Bronchus fibroblast of lung (primary cell): ENCODE measurements at places on chromosomes 11 and 22. TPM values are rescaled to one million over a fixed set of nuclear protein-coding genes. Genes with fewer than 3 reads are reported as not detected.

The DEFB131B gene
- total RNA-seq, result not detected in 2 replicates

The OR56A1 gene
- total RNA-seq, result not detected in 2 replicates

The PGA3 gene
- total RNA-seq, result not detected in 2 replicates

The ZNF280B gene
- total RNA-seq, result 0.67 and 1.2 TPM in 2 replicates

The HEPACAM gene
- total RNA-seq, result under 0.01 TPM in 1 of 2 replicates, not detected in the other

The C11orf87 gene
- total RNA-seq, result not detected in 2 replicates

The GTSE1 gene
- 20.2 and 23.5 TPM in 2 replicates for total RNA-seq

The UCP3 gene
- 0.30 and 0.50 TPM in 2 replicates for total RNA-seq

The GAL3ST1 gene
- total RNA-seq, result 0.17 and 0.30 TPM in 2 replicates

The MAPK8IP2 gene
- total RNA-seq, result 0.17 and 0.59 TPM in 2 replicates

The CARD18 gene
- not detected in 2 replicates for total RNA-seq

The H19 gene
- total RNA-seq, result 36.1 and 37.5 TPM in 2 replicates

The MMP1 gene
- 14.6 and 15.0 TPM in 2 replicates for total RNA-seq

The BLID gene
- 0.15 and 1.5 TPM in 2 replicates for total RNA-seq

The LDLRAD3 gene
- total RNA-seq, result 19.0 and 20.7 TPM in 2 replicates

The OR5B21 gene
- not detected in 2 replicates for total RNA-seq

The CYB5R2 gene
- 34.5 and 42.8 TPM in 2 replicates for total RNA-seq

The FZD4 gene
- 1.6 and 2.4 TPM in 2 replicates for total RNA-seq

The DMC1 gene
- total RNA-seq, result 2.2 and 2.4 TPM in 2 replicates

The FIBIN gene
- 8.8 and 12.1 TPM in 2 replicates for total RNA-seq

The TRIM49 gene
- not detected in 2 replicates for total RNA-seq

The RAG1 gene
- total RNA-seq, result 0.30 and 0.50 TPM in 2 replicates

The IFITM10 gene
- under 0.01 TPM in 1 of 2 replicates, not detected in the other for total RNA-seq

The SCUBE1 gene
- 0.17 TPM in 1 of 2 replicates, not detected in the other for total RNA-seq

The PHLDB1 gene
- 51.1 and 51.8 TPM in 2 replicates for total RNA-seq

The RTN4RL2 gene
- total RNA-seq, result 1.3 TPM in 2 replicates

The FOSL1 gene
- total RNA-seq, result 108 and 111 TPM in 2 replicates

The MS4A6A gene
- not detected in 2 replicates for total RNA-seq

The TRIM51 gene
- total RNA-seq, result not detected in 2 replicates

The MUC2 gene
- total RNA-seq, result not detected in 2 replicates

The APOL5 gene
- not detected in 2 replicates for total RNA-seq

The THY1 gene
- total RNA-seq, result 64.8 and 72.6 TPM in 2 replicates

The SRSF8 gene
- total RNA-seq, result 13.7 and 17.0 TPM in 2 replicates

The ARHGAP20 gene
- 0.59 and 1.0 TPM in 2 replicates for total RNA-seq

The MRGPRX3 gene
- not detected in 2 replicates for total RNA-seq

The OR52I2 gene
- total RNA-seq, result not detected in 2 replicates

The UBQLN3 gene
- not detected in 2 replicates for total RNA-seq

The APOBEC3C gene
- 22.4 and 24.5 TPM in 2 replicates for total RNA-seq

The IGF2 gene
- total RNA-seq, result 19.8 and 21.6 TPM in 2 replicates

The ZFPL1 gene
- total RNA-seq, result 77.6 and 78.8 TPM in 2 replicates

The ADAMTS15 gene
- total RNA-seq, result 5.5 TPM in 2 replicates

The MOB2 gene
- total RNA-seq, result 12.4 and 14.4 TPM in 2 replicates

The OTOG gene
- total RNA-seq, result not detected in 2 replicates

The LRRC75B gene
- total RNA-seq, result 7.6 and 9.6 TPM in 2 replicates

The OR52I1 gene
- total RNA-seq, result not detected in 2 replicates

The FGF3 gene
- total RNA-seq, result not detected in 2 replicates

The WBP2NL gene
- total RNA-seq, result not detected in 2 replicates

The ROBO4 gene
- total RNA-seq, result 2.2 and 2.7 TPM in 2 replicates

The TMX2 gene
- total RNA-seq, result 59.6 and 60.0 TPM in 2 replicates

The APOBEC3G gene
- 7.2 and 7.7 TPM in 2 replicates for total RNA-seq

The MS4A12 gene
- total RNA-seq, result not detected in 2 replicates

The KRTAP5-9 gene
- total RNA-seq, result not detected in 2 replicates

The FBXO3 gene
- 18.9 and 23.2 TPM in 2 replicates for total RNA-seq

The DEUP1 gene
- total RNA-seq, result not detected in 2 replicates

The ATL3 gene
- total RNA-seq, result 52.5 and 65.1 TPM in 2 replicates

The SOX6 gene
- total RNA-seq, result 0.59 and 0.67 TPM in 2 replicates

The OPCML gene
- not detected in 2 replicates for total RNA-seq

The ENTHD1 gene
- total RNA-seq, result not detected in 2 replicates

The TRIM29 gene
- not detected in 2 replicates for total RNA-seq
